ENCODE measurements at places on chromosomes 4 and X.

DNA sequence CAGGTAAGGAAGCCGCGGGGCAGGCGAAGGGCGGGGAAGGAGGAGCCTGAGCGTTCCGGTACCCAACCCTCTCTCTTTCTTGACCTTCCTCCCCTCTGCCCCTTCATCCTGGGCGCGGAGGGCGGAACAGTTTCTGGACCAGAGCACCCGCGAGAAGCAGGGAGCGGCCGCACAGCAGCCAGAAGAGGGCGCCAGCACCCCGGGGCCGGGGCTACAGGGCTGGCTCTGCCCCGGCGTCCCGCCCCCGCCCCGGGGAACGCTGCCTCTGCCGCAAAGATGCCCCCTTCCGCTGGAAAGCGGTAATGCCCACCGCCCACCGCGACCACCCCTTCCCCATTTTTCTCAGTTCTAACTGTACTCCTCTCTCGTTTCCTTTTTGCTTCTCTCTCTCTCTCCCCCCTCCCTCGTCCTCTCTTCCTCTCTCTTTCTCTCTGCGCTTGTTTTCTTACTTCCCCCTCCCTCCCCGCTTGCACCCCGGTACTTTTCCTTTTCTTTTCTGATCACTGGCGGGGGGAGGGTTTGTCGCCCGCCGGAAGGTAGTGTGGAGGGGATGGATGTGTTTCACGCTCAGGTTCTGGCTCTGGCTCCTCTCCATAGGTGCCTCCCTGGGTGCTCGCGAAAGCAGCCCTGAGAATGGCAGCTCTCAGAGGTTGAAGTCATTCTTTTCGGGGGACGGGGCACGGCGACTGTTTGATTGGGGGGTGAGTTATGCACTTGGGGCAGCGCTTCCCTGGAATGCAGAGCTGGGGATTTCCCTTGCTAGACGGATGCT lies 13.1 kb upstream of the PRDM8 start:
- DNase-seq, result no peak

DNA sequence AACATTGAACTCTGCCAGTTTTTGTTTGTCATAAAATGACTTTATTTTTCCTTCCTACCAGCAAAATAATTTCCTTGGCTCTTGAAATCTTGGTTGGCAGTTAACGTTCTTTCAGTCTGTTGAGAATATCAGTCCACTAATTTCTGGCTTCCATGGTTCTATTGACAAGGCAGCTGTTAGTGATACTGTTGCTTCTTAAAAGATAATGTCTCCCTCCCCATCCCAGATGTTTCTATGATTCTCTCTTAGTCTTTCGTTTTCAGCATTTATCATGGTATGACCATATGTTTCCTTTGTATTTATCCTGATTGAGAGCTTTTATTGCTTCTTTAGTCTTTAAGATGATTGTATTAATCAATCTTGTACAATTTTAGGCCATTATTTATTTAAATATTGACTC lies 81.1 kb upstream of the STK26 start:
- no peak for DNase-seq

GRCh38 chr4:151807220-151807619 lies 46.4 kb upstream of the GATB start:
- no peak for DNase-seq

DNA sequence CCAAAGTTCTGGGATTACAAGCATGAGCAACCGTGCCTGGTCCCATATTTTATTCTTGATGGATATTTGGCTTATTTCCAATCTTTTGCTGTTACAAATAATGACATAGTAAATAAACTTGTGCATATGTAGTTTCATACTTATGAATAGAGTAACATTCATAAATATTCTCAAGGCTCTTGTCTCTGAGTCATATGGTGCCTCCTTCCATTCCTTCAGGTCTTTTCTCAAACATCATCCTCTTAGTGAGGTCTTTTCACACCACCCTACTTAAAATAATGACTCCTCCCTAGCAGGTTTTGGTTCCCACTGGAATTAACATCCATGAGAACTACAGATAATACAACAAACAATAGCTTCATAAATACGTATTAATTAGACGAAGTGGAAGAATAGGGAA lies 416.6 kb downstream of the IQCM start:
- no peak for DNase-seq

DNA sequence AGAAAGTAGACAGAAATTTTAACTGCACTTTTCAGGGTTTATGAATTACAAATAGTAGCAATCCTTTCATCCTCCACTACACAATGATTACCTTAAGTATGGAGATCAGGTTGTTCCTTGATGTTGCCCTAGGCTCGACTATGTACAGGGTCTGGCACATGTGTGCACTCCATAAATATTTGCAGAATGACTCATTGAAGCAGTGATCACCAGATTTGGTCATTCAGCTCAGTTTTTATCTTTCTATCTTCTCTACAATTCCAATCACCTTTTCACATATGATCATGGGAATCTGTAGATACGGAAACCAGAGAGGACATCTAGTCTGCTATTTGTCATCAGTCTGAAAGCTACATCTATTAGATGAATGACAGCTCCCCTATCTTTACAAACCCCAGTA lies 171.7 kb upstream of the HCCS start:
- no peak for DNase-seq

GRCh38 chr4:1684506-1685234 lies 557 bp upstream of the FAM53A start:
- DNase-seq, result no peak

- no peak for DNase-seq
These were observed 59.9 kb downstream of the CXCL13 start for GRCh38 chr4:77665381-77666069.

GRCh38 chrX:14125462-14125861 lies 95.8 kb upstream of the GEMIN8 start:
- no peak for DNase-seq

All from HFF-Myc (cell line).